NCI-H187 treated with DMSO at 0.1 percent for 48 hours (cell line): ENCODE measurements at places on chromosomes 6 and 20.

GRCh38 chr6:217048-217659 is 75.1 kb upstream of the DUSP22 start:
- DNase-seq: no peak

GRCh38 chr6:33577718-33578117 is 2.4 kb downstream of the BAK1 start:
- DNase-seq: no peak

DNA sequence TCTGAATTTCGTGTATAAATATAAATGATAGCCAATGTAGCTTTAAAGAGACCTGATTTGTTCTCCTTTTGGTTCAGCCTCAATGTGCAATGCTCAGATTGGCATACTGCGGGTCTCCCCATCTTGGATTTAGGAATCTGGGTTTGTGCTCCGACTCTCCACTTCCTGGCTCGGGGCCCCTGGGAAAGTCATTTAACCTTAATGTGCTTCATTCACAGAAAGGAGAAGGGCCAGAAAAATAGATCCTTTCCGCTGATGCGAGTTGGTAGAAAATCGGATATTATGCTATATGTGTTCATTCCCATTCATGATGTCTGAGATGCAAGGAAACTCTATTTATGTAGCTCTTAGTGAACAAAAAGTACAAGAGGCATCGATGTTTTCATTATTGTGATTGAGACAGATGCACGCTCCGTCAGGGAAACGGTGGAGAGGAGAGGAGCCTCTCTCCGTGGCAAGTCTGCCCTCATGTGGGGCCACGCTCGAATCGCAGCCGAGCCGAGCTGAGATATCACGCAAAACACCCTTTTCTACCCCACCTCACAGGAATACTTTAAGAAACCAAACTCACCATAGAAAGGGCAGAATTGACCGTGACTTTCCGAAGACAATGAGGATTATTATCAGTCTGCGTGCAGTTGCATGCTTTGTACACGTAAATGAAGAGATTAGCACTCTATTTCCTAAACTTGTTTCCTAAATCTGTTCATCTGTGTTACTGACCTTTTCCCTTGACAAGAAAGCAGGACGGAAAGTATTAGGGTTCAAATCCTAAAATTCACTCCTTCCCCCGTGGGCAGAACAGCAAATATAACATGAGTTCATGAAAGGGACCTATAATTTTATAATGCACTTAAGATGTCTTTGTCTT is 136.6 kb downstream of the COL9A1 start:
- no peak for DNase-seq

- no peak for DNase-seq
Measured at GRCh38 chr6:134982161-134982560, 32.3 kb upstream of the ALDH8A1 start.

DNA sequence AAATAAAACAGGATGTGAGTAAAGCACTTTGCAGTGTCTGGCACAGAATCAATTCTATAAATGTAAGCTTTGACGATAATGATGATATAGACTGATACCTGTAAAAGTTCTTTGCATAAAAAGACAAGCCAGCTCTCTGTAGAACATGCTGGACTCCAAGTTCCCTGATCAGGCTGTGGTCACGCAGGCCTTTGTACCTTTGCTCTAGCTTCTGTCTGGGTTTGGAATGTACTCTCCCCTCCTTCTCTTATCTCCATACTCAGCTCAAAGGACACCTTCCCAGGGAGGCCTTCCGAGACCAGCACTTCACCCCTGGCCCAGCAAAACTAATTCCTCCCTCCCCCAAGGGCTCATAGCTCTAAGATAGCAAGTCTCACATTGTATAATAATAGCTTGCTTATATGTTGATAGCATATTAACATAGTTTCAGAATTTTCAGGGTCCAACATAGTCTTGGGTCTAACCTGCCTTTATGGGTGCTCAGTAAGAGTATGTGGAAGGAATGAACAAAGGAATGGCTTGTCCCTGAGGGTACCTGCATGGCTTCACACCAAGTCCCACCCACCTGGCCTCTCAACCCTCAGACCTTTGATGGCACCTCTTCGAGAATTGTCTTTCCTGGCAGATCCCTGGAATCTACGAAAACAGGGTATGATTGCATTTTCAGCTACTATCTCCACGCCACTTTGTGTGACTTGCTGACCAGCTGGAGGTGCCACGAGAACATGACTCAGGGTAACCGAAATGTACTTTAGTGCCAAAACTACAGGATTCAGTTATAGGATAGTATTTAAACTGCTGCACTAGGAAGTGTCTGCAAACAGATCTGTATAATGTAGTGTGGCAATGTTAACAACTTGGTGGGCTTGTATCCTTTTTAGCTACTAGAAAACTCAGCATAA is 41.7 kb upstream of the PIM1 start:
- DNase-seq: no peak

DNA sequence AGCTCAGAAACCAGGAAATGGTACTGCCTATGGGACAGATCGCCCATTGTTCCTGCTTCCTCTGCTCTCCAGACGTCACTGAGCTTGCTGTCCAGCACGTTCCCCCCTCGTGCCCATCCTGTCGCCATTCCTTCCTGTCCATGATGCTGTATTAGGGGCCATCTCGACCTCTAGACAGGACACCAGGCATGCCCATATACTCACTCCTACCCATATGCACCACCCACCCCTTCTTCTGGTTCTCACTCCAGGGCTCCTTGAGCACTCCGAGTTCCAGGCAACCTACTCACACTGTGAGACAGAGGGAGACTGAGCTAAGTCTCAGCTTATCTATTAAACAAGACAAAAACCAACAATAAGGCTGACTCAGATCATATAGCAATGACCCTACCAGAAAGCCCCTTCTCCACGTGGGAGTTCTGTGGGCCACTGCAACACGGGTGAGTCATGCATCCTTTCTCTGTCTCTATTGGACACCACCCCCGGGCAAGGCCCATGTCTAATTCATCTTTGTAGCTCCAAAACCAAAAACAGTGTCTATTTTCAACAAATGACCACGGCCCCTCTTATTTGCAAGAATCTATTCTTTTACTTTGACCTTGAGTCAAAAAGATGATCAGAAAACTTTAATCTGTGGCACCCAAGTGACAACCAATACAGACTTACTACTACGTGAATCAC is 65.7 kb downstream of the PSMG4 start:
- DNase-seq: no peak
